Articular chondrocyte of knee joint (primary cell): ENCODE measurements at places on chromosomes 2 and 18. TPM values are rescaled to one million over a fixed set of nuclear protein-coding genes. Genes with fewer than 3 reads are reported as not detected.

Gene GKN1
- total RNA-seq: 0.26 TPM in 1 of 2 replicates, not detected in the other

Gene KCNJ3
- total RNA-seq: not detected in 2 replicates

Gene GBX2
- not detected in 2 replicates for total RNA-seq

Gene MERTK
- 0.65 and 1.3 TPM in 2 replicates for total RNA-seq

Gene CD28
- under 0.01 TPM in 2 replicates for total RNA-seq

Gene LRPPRC
- 65.9 and 67.2 TPM in 2 replicates for total RNA-seq

Gene UPP2
- total RNA-seq: 0.11 and 0.13 TPM in 2 replicates

Gene AGFG1
- total RNA-seq: 75.3 and 80.1 TPM in 2 replicates

Gene PCARE
- total RNA-seq: not detected in 2 replicates

Gene C2orf80
- total RNA-seq: not detected in 2 replicates

Gene RUFY4
- not detected in 2 replicates for total RNA-seq

Gene ASB18
- total RNA-seq: not detected in 2 replicates

Gene CD207
- total RNA-seq: not detected in 2 replicates

Gene GPC1
- 58.0 and 63.9 TPM in 2 replicates for total RNA-seq

Gene TRIM54
- total RNA-seq: not detected in 2 replicates

Gene SERPINB4
- total RNA-seq: not detected in 2 replicates

Gene ACADL
- 0.65 and 1.2 TPM in 2 replicates for total RNA-seq

Gene SPATA3
- total RNA-seq: not detected in 2 replicates

Gene MAPRE3
- 4.4 and 5.8 TPM in 2 replicates for total RNA-seq

Gene GPR45
- total RNA-seq: not detected in 2 replicates

Gene SF3B6
- total RNA-seq: 121 and 138 TPM in 2 replicates

Gene PSMA8
- not detected in 2 replicates for total RNA-seq

Gene MEP1B
- not detected in 2 replicates for total RNA-seq

Gene ANKRD29
- 4.1 and 9.5 TPM in 2 replicates for total RNA-seq

Gene TEKT4
- 0.11 TPM in 1 of 2 replicates, not detected in the other for total RNA-seq

Gene IFIH1
- 8.5 and 12.2 TPM in 2 replicates for total RNA-seq

Gene TLX2
- 0.11 and 0.13 TPM in 2 replicates for total RNA-seq

Gene EVA1A
- 19.1 and 40.6 TPM in 2 replicates for total RNA-seq

Gene CHRND
- not detected in 2 replicates for total RNA-seq

Gene PPM1G
- total RNA-seq: 51.8 and 52.4 TPM in 2 replicates

Gene ALPG
- not detected in 2 replicates for total RNA-seq

Gene TACR1
- total RNA-seq: 0.11 TPM in 1 of 2 replicates, not detected in the other
